ENCODE measurements at places on chromosomes 1 and 21. TPM values are rescaled to one million over a fixed set of nuclear protein-coding genes. Genes with fewer than 3 reads are reported as not detected.

Gene GBP2
- 4.8 TPM for total RNA-seq

Gene GJA9
- total RNA-seq: not detected

Gene CYYR1
- total RNA-seq: 21.1 TPM

Gene MSH4
- 0.47 TPM for total RNA-seq

Data from metanephros (tissue), 2 donors.